ENCODE measurements at places on chromosomes 6 and 20.

- no peak for DNase-seq
Observed at GRCh38 chr20:14375416-14375985, 38.1 kb upstream of the FLRT3 start.

DNA sequence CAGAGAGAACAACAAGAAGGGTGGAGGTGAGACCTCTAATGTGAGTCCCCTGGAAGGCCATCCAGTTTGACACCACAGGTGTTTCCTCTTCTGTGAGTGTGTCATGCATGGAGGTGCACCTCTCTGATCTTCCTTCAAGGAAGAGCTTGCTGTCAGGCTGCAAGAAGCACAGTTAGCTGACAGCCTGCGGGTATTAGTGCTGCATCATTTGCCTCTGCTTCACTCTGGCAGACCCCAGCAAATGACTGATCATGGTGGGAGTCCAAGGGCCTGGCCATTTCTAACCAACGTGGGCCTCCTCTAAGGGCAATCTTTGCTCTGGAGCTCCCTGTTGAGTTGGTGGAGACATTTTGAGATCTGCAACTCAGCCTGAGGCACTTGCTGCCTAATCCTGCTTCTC, 206.3 kb downstream of the EPHA7 start:
- no peak for DNase-seq

DNA sequence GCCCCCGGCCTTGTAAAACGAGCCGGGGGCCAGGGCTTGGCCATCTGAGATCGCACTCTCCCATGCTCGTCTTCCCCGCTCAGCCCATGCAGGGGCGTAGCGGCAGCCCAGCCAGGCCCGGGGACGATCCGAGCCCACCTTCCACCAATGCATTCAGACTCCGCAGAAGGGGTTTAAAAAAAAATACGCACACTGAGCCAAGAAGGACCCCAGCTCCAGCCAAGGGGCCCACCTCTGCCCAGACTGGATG, 320 bp downstream of the GSTA4 start:
- DNase-seq: no peak

DNA sequence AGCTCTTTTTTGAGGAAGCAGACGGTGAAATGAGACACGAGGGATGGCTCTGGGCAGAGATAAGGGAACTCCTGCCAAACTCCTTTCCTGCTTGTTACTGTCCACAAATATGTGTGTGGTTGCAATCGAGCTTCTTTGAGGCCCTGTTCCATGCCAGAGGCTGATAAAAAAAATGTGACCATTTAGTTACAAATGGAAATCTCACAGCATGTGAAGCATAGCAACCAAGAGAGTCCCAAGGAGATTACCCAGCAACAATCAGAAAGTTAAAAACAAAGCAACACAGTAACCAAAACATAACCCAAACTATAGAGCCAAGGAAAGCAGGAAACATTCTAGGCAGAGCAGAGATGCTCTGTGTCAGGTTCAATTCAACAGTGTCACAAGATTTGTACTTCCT, 35.4 kb upstream of the HMGN3 start:
- no peak for DNase-seq

- DNase-seq: no peak
Observed at GRCh38 chr6:152050451-152051195, 243.1 kb downstream of the ESR1 start.

- no peak for DNase-seq
Observed at GRCh38 chr6:167567142-167568033, 242.5 kb downstream of the TTLL2 start.

- no peak for DNase-seq
Observed at GRCh38 chr20:21514553-21515251, 838 bp upstream of the NKX2-2 start.

DNA sequence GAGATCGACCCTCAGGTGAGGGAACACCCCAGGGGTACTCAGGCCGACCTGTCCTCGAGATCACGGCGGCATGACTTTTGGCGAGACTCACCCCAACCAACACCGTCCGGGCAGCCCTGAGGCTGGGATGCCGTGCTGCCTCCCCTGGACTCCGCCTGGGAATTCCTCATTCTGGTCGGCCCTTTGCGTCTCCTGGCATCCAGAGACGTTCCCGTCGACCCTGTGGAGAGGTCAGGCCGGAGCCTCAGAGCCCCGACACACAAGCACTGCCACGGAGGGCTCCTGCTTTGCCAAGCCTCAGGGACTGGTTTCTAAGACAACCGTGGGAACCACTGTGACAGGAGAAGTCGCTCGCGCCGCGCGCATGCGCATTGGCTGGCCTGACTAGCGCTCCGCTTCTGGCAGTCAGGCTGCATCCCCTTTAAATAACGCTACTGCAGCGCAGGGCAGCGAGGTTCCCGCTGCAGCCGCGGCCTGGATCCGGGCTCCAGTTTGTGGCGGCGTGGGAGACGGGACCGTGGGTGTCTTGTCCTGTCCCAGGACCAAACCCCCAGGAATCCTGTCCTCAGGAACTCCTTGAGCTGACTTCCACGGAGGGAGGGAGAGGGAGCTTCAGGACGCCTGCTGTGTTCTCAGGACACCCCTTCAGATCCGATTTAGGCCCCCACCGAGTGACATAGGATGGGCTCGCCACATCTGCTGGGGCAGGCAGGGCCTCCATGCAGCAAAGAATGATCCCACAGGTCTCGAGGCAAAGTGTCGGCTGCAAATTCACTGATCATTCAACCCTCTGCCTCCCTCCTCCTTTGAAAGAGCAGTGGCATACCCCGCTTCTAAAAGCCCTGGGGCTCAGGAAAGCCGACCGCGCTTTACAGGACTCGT, 163.2 kb upstream of the ZNF337 start:
- peak; percentile 79 for DNase-seq

DNA sequence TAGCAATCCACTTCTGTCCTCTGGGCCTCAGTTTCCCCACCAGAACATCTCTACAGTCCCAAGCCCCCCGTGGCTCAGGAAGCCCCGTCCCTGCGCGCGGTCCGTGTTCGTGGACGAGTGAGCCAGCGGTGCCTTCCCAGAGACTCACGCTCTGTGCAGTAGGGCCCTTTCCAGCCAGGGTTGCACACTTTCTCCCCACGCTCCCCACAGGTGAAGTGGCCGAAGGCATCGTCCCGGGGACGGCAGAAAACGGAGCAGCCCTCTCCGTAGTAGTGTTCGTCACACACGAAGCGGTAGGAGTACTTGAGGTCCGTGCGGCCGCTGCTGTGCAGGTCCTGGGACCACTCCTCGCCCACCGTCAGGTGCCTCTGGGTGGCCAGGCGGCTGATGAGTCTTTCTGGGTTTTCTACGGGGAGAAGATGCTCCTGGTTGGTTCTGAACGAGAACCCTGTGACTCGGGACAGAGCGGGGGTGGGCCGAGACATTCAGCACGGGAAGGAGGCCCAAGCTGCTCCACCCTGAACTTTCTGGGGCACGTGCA, 2.7 kb downstream of the DLL1 start:
- peak; percentile 26 for DNase-seq

DNA sequence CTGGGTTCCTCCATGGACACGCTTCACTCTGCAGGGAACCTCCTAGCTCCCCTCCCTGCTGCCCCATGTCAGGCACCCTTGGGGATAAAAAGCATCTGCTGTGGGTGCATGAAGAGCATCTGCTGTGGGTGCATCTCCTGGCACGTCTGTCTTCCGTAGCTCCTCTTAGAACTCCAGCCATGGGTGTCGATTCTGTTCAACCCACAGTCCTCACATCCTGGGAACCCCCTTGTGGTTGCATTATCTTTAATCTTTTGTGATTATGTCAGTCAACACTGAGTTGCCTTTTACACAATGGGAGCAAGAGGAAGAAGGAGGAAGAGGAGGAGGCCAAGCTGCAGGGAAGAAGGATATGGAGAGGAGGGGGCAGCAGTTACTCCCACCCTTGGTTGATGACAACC, 24.1 kb upstream of the CCR6 start:
- no peak for DNase-seq
